ENCODE measurements at places on chromosomes 5 and 9.

DNA sequence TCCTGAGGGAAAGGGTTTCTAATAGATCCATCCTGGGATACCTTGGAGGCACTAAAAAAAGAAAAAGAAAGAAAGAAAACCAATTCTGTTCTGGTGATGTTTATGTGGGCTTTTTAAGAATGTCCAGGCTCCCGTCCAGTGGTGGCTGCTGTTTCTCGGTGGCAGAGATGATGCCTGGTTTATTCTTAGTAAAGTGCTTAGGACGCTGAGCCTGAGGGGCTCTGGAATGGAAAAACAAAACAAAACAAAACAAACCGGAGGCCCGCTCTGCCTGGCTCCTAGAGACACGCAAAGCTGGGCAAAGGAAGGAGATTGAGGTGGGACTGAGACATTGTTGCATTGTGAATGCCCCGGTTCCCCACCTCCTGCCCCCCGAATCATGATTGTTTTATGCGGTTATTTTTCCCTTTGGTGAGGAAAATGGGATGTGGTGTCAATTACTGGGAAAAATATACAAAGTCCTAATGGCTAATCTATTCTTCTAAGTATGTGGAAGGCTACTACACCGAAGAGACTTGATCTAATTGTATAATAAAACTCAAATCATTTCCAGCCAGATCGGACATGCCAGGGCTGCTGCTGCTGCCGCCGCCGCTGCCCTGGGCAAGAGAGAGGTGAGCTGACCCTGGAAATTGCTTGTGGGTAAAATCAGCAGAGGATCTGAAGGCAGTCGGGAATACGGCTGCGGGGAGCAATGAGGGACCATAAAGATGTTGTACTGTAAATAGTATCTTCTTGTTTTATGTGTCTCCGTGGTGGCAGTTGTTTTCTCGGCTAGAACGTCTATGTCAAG is 644.9 kb downstream of the CCDC171 start:
- DNase-seq, result no peak

DNA sequence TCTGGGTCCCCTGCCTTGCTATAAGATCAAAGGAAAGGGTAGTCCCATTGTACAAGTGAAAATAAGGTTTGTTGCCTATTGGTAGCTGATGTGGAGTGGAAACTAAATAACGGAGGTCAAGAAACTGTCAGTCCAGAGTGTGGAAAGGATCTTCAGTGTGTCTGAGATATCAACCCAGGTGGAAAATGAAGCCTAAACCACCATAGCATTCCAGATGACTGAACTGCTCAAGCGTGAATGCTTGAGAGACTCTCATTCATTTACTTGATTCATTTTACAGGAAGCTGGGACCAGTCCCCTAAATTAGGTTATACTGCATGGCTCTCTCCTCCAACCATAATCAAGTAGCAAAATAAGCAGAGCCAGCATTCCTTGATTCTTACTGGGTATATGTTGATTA is 116.0 kb upstream of the SLC28A3 start:
- no peak for DNase-seq

DNA sequence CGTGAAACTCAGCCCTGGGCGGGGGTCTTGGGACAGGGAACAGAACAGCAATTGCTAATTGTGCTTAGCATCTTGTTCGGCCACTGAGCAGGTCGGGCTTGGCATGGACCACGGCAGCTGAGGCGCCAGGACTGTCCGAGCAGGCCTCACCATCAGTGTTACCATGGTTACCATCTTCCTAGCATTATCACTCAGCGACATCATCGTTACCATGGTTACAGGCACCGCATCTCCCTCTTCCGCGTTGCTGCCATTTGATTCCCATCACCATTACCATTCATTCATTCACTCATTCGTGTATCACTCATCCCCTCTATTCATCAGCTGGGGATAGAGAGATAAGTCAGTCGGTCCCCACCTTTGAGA is 81.0 kb upstream of the ZBTB43 start:
- DNase-seq, result no peak

GRCh38 chr5:41831155-41831554 is 39.1 kb downstream of the OXCT1 start:
- DNase-seq, result no peak

- no peak for DNase-seq
Measured at GRCh38 chr5:71972777-71973473, 134.3 kb upstream of the MAP1B start.

DNA sequence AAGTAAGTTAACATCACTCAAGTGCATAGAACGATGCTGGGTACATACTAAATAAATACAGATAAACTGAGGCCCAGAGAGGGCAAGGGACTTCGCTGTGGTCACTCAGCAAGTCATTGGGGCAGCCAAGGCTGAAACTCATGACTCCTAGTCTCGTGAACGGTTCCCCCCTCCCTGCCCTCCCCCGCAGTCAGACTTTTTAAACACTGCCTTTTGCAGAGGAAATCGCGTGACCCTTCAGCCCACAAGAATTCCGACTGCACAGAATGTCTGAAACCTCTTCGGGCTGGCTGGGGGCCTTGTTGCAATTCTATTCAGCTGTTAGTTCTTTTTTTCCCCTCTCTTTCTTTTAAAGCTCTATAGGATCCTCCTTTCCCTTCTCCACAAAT is 28.1 kb downstream of the NEK6 start:
- peak; percentile 35 for DNase-seq

DNA sequence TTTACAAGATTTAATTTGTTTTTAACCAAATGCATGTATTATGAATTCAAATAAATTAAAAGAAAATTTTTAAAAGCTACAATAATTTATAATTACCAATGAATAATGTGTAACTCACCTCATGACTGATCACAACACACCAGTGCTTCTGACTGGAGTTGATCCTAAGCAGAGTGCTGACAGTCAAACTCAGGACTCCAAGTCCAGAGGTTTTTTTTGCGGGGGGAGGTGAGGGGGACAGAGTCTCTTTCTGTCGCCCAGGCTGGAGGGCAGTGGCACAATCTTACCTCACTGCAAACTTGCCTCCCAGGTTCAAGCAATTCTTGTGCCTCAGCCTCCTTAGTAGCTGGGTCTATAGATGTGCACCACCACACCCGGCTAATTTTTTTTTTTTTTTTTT is 71.0 kb upstream of the MELK start:
- DNase-seq, result no peak

GRCh38 chr9:71758785-71759184 is 9.5 kb downstream of the CEMIP2 start:
- no peak for DNase-seq

DNA sequence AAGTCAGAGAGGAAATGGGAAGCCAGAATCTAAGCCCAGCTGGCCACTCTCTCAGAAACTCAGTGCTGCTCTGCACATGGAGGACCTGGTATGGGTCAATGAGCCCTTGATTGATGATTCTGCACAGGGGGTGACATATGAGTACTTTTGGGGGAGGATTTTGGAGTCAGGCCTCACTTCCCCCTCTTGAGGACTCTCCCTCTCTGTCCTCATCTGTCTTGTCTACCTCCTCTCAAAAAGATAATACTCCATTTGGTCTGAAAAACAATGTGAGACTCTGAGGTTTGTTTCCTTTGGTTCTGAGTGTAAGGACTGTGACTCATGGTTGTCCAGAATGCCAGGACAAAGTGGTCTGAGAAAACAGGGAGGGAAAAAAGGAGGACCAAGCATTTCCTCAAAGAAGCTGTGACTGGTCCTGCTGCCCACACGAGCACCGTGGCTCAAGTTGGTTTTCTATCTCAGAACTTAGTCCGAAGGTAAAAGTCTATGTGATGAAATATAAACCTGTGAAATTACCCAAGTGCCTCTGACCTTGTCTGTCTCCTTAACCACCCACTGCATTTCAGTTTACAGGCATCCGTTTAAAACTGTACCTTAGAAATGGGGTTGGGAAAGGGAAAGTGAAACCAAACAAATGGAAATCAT is 11.1 kb downstream of the TTC39B start:
- DNase-seq, result no peak

- DNase-seq, result no peak
Measured at GRCh38 chr9:38311382-38312270, 80.9 kb upstream of the ALDH1B1 start.

GRCh38 chr5:152990649-152991048 is 499.8 kb upstream of the GRIA1 start:
- no peak for DNase-seq

- DNase-seq, result no peak
Measured at GRCh38 chr5:34998058-34998789, 49.5 kb downstream of the AGXT2 start.

GRCh38 chr5:10745133-10745532 is 15.9 kb downstream of the DAP start:
- DNase-seq, result no peak

DNA sequence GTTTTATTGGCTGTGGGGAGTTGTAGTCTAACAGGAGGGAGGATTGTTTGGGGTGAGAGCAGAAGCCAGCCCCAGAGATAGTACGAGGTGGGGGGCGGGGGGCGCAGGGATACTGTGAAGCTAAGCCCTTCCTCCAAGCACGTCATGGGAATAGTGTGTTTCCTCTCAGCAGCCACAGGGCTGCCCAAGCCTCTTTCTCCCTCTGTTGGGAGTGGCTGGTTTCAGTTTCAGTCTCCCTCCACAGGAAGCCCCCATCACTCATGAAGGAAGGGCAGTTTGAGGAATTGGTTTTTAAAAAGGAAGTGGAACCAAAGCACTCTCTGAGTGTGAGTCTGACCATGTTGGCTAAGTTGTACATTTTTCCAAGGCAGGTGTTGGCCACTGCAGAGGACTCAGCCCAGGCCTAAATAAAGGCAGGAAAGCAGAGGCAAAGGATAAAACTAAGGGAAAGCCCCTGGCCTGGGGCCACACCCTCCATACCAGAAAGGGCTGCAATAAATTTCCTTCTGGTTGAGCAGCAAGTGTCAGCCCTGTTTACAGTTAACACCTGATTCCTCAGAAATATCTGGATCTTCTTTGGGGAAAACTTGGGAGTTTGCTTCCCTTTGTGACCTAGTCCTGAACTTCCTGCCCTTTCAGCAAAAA is 3.2 kb downstream of the RAB24 start:
- peak; percentile 17 for DNase-seq

DNA sequence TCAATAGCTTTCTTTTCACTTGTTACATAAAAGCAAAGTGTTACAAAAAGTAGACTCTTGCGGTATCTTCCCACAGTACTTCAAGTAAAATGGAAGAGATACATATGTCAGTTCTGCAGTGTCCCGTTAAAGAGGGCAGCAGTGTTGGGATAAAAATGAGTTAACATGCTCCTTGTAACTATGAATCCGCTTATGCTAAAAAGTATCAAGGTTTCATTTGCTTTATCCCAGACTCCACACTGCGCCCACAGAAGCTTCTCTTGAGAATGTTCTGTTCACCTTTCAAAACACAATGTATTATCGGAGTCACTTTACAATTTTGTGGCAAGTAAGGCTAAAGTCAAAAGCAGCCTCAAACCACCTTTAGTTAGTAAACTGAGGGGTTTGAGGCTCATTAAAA is 790 bp downstream of the PTAR1 start:
- DNase-seq, result no peak

DNA sequence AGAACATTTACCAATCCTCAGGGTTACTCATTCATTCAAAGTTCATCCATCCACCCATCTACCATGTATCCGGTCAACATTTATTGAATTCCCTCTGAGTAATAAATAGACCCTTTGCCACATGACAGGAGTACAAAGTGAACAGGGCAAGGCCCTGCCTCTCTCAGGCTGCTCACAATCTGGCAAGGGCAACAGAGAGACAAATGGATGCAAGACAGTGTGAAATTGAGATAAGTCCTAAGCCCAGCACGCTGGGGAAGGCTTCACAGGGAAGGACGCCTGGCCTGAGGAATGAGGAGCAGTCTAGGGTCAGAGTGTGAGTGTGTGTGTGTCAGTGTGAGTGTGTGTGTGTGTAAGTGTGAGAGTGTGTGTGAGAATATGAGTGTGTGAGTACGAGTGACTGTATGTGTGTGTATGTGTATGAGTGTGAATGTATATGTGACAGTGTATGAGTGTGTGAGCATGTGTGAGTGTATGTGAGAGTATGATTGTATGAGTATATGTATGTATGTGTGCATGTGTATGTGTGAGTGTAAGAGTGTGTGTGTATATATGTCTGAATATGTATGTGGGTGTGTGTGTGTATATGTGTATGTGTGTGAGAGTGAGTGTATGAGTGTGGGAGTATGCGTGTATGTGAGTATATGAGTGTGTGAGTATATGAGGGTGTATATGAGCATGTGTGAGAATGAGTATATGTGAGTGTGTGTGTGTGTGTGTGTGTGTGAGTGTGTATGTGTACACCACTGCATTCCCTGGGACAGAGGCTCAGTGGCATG is 145.6 kb downstream of the FSTL4 start:
- DNase-seq, result no peak

DNA sequence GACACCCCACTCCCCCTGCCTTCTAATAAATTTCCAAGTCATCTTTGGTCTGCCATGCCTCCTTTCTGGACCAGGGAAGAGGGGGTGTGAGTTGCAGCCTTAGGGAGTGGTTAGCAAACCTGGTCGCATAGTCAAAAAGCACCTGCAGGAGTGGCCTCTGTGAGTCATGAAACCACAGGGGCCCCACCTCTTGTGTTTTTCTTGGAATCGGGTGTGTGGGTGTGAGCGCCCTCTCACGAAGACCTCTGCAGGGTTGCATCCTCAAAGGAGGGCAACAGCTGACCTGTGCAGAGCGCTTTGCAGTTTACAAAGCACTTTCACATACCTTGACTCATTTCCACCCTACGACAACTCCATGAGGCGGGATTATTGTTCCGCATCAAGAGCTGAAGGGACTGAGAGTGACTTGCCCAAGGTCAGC is 36.8 kb upstream of the TEX48 start:
- DNase-seq, result peak; percentile 90

DNA sequence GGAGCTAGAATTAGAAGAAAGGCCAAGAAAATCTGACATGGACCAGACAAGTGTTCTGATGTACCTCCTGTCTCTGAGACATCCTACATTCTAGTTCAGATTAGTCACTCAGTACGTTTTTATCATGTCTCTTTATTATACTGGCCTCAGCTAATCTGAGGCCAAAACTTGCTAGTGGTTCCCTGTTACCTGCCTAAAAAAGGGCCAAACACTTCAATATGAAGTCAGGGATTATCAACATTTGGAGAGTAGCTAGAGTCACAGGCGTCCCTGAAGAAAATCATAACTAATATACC is 587.4 kb downstream of the PRELID2 start:
- DNase-seq, result no peak

- no peak for DNase-seq
Measured at GRCh38 chr5:93257616-93258015, 323.4 kb downstream of the NR2F1-AS1 start.

DNA sequence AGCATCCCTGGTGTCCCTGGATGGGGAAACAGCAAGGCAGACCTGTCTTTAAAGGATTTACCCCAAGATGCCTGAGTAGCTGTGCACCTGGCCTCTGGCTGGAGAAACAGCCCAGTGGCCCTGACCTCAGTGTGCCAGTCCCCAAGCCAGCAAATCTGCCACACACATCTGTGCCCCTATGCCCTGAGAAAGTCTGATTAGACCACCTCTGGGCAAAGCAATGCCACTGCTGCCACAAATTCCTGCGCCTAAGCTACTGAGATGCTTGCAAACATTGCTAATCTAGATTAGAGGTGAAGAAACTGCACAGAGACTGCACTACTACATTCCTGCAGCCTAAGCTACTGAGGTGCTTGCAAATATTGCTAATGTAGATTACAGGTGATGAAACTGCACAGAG is 269.6 kb downstream of the CEMIP2 start:
- DNase-seq, result no peak
